ENCODE measurements at places on chromosomes 1 and 21.

GRCh38 chr1:115182012-115182715 lies 92.9 kb upstream of the TSPAN2 start:
- no peak for DNase-seq
- H3K4me3 ChIP-seq: no peak overlapping the region
- no peaks in the 10 kb centered on the region for H3K36me3 ChIP-seq
- H3K27ac ChIP-seq: peak overlapping the region; percentile 95
- H3K27me3 ChIP-seq: no peaks in the 10 kb centered on the region

GRCh38 chr1:21662426-21663247 lies 6.5 kb downstream of the RAP1GAP start:
- H3K4me1 ChIP-seq: peaks cover 7% of the 10 kb centered on the region
- H3K4me3 ChIP-seq: no peak overlapping the region
- peaks cover 31% of the 10 kb centered on the region for H3K27me3 ChIP-seq
- H3K27ac ChIP-seq: no peak overlapping the region
- H3K36me3 ChIP-seq: no peaks in the 10 kb centered on the region

DNA sequence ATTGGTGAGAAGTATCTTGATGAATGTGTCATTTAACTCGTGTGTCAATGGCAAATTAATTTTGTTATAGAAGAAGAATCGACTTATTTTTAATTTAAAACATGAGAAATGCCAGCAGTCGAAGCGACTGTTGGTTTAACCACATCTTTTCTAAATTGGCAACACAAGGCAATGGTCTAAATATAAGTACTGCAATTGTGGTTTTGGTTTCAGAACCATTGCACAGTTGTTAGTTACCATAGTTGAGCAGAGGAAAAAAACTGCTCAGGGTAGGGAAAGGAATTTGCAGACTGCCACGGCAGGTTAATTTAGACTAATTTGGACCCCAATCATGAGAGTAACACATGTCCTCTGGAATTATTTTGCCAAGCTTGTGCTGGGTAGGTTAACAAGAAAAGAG lies 185.6 kb upstream of the RUNX1 start:
- no peaks in the 10 kb centered on the region for H3K36me3 ChIP-seq
- peaks cover 6% of the 10 kb centered on the region for H3K4me1 ChIP-seq
- H3K4me3 ChIP-seq: no peak overlapping the region

DNA sequence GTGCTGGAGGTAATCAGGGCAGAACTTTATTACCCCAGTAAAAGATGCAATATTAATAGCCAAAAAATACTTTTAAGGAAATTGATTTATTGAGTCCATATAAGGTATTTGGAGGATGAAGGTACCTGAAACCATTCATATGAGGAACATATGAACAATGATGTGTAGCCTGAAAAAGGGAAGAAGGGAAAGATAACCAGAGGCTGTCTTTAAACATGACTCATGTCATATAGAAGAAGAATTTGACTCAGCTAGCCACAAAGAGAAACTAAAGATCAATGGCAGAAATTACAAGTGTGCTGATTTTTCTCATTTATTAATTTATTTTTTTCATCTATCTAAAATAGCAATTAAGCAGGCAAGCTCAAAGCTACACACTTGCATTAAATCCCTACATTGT lies 136.2 kb upstream of the DUSP10 start:
- H3K27ac ChIP-seq: no peak overlapping the region
- H3K4me3 ChIP-seq: no peak overlapping the region
- H3K27me3 ChIP-seq: no peaks in the 10 kb centered on the region
- DNase-seq: no peak
- peaks cover 39% of the 10 kb centered on the region for H3K4me1 ChIP-seq
- H3K36me3 ChIP-seq: no peaks in the 10 kb centered on the region

Data from osteoblast (primary cell).